ENCODE measurements at places on chromosomes 11 and 22.

- no peak for DNase-seq
These were observed 34.3 kb upstream of the ADORA2A start for GRCh38 chr22:24393012-24393559.

DNA sequence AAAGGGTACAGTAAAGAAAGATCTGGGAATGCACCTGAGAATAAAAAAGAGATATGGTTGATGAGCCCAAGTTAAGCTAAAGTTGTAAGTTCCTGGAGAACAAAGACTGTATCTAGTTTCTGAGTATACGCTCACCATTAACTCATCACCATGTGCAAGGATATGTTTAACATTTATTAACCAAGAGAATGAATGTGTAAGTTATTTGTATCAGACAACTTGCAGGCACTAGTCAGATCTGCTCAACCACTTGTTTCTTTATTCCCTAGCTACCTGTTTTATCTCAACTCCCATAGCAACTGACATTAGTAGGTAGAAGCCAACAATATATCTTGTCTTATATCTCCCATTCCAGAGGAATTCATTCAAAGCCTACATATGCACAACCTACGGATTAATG, 74.9 kb upstream of the KCNA4 start:
- no peak for DNase-seq

DNA sequence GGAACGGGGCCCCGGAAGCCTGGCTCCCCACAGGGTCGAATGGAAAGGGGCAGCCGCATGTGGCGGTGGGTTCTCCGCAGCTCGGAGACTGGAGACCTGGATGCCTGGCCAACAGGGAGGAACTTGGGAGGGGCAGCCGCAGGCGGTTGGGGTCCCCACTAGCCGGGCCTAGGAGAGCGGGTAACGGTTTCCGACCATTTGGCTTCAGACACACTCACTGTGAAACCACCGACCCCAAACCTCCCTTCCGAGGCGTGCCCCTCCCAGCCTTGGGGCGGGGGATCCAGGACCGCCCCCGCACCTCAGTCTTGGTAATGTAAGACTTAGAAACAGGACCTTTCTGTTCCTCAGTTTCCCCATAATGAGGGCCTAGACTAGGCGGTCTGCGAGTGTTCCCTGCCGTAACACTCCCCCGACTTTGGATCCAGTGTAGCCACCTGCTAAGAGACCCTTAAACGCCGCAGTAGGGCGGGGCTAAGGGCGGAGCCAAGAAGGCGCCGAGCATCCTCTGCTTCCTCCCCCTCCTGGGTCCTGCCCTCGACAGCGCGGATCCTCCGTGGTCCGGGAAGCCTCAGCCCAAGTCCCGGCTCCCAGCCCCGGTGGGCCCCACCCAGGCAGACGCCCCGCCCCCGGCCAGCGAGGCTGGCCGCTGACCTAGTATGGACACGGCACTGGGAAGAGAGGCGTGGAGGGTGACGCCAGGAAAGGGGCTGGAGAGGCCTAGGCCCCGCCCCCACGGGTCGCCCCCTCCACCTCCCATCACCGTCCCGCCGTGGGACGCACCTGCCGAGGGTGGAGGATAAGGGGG, 1.8 kb upstream of the RASGRP2 start:
- peak; percentile 77 for DNase-seq

- DNase-seq, result no peak
These were observed 52.6 kb downstream of the RDX start for GRCh38 chr11:110243791-110244190.

DNA sequence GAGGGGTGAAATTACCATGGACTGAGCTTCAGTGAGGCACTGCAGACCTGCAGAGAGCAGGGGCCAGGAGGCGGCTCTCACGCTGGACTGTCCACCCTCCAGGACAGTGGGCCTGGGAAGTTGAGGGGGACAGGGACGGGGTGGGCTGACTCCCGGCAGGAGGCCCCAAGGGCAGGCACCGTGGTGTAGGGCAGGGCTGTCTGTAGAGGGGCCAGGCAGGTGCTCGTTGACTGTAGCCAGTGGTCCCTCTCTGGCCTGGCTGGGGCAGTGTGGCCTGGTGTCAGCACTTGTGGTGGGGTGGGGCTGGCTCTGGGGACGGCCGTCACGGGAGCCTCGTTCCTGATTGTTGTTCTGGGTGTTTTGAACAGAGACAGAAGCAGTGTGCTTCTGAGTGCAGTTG, 46.4 kb downstream of the MUC6 start:
- no peak for DNase-seq

GRCh38 chr11:117189191-117189940, 9.8 kb upstream of the TAGLN start:
- DNase-seq, result no peak

GRCh38 chr11:75442161-75442885, 9.3 kb upstream of the KLHL35 start:
- no peak for DNase-seq

- DNase-seq, result peak; percentile 50
These were observed 368.6 kb downstream of the OPCML start for GRCh38 chr11:133163463-133164419.

DNA sequence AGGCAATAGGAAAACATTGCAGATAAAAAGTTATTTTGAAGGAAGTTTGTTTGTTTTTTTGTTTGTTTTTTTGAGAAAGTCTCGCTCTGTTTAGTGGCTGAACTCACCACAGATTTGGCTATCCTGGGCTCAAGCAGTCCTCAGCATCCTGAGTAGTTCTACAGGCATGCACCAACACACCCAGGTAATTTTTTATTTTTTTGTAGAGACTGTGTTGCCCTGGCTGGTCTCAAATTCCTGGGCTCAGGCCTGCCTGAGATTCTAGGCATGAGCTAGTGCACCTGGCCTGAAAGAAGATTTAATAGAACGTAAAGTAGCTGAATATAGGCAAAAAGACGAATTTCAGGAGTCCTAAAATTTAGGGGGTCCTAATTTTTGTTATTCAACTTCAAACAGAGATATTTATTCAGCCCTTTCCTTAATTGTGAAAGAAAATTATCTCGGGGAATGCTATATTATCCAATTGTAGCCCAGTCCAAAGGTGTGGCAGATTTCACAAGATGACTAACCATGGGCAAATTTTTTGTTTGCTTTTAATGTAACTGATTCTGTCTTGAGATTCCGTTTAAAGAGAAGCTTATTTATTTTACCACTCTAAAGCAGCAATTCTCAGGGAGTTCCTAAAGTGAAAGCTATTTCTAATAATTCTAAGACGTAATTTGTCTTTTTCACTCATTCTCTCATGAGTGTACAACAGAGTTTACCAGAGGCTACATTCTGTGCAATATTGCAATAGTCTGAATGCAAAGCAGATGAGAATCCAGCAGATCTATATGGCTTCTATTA, 940 bp downstream of the IL18 start:
- no peak for DNase-seq

- no peak for DNase-seq
These were observed 54.9 kb downstream of the MTNR1B start for GRCh38 chr11:93024369-93024768.

DNA sequence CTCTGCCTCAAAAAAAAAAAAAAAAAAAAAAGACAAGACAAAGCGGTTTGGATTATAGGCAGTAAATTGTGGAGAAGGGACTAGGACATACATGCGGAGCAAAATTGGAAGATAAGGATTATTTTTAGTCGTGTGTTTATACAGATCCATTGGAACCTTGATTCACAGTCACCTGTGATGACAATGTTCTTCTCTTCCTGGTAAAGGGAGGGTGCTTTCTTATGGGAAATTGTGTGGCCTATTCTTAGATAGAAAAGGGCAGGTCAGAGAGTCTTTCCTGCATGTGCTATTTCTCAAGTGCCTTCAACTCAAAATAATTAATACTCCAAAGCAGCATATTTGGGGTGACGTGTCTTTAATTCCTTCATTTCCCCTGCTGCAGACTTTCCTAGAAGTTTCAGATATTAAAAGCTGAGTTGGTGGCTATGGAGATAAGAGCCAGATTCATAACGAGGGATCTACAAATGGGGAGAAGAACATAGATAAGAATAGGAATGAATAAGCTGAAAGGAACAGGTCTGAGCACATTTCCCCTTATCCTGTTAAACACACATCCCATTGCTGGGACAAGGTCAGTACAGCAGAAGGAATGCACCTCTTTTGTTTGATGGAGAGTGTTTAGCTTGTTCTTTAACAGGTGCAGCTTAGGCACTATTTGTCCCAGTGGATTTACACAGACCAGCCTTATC, 22.5 kb downstream of the GSTT2B start:
- DNase-seq, result no peak

DNA sequence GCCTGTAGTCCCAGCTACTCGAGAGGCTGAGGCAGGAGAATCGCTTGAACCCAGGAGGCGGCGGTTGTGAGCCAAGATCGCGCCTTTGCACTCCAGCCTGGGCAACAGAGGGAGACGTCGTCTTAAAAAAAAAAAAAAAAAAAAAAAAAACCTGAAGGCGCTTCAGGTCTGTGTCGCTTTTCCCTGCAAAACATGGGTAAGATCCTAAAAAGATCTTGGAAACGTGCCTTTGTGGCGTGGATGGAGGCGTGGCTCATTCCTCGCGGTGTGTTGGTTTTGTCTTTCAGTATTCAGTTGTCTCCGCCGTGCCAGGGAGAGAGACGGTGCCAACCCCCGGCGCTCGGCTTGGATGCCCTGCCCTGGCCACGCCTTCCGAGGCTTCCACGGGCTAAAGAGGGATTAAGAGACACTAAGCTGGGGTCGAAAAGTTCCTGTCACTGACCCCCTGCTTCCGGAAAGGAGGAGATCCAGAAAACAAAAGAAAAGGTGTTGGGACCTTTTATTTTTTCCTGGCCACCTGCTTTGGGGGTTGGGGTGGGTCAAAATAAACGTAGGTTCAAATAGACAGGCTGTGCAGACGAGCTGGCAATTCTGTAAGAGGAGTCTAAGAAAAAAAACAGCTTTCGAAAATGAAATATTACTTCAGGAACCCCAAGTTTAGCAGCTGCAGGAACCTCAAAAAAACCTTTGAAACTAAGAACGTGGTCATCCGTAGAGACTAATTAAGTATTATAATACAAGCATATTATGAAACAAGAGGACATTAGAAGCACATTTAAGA, 1.1 kb upstream of the SLC35F2 start:
- no peak for DNase-seq

DNA sequence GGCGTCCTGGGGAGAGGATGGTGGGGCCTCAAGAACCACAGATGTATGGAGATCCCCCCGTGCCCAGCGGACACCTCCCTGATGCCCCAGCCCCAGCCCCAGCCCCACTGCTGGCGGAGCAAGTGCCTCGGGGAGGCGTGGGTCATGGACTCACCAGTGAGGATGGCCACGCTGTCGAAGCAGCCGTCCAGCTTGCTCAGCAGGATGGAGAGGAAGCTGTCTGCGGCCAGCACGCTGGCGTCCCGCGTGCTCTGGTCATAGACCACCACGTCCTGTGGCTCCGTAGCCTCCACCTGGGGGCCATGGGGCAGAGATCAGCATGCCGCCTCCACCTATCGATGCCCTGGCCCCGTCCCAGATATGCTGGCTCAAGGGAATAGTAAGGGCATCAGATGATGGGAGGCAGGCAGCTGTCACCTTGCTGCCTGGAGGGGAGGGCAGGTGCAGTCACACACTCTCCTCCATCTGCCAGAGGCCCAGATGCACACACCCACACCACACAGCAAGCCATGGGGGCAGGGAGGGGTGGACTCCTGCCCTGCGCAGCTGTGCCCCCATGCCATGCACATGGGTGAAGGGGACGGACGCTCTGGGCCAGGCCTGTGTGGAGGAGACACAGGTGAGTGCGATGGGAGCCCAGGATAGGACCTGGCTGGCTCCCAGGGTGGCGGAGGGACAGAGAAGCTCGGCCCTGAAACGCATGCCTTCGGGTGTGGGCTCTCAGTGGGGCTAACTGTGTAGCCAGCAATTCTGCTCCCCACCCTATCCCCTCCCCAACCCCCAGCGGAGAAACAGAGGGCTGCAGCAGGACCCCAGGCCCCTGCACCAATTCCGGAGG, 8.2 kb downstream of the DUSP8 start:
- DNase-seq, result no peak

- no peak for DNase-seq
These were observed 26.5 kb downstream of the ABTB2 start for GRCh38 chr11:34331329-34331728.

- DNase-seq, result no peak
These were observed 429.6 kb downstream of the BRD1 start for GRCh38 chr22:49398115-49398514.

- DNase-seq, result no peak
These were observed 104.8 kb upstream of the MTMR2 start for GRCh38 chr11:96028746-96029145.

DNA sequence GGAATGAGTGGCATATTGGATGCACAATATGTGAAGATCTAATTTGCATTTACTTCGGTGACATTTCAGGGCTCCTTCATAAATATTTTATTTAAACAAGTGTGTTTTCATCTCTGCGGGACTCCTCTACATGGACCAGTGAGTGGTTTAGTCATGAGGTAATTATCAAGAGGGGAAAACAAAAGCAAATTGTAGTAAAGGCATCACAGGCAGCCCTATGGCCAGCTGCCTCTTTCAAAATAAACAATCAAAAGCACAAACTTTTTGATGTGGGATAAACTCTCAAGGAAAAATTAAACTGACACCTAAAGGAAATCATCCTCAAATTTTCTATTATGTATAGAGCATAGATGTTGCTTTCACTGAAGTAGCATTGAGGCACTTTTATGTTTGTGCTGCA, 6.0 kb downstream of the SYT9 start:
- DNase-seq, result no peak

- DNase-seq, result no peak
These were observed 7.1 kb downstream of the GALR3 start for GRCh38 chr22:37830093-37830842.

DNA sequence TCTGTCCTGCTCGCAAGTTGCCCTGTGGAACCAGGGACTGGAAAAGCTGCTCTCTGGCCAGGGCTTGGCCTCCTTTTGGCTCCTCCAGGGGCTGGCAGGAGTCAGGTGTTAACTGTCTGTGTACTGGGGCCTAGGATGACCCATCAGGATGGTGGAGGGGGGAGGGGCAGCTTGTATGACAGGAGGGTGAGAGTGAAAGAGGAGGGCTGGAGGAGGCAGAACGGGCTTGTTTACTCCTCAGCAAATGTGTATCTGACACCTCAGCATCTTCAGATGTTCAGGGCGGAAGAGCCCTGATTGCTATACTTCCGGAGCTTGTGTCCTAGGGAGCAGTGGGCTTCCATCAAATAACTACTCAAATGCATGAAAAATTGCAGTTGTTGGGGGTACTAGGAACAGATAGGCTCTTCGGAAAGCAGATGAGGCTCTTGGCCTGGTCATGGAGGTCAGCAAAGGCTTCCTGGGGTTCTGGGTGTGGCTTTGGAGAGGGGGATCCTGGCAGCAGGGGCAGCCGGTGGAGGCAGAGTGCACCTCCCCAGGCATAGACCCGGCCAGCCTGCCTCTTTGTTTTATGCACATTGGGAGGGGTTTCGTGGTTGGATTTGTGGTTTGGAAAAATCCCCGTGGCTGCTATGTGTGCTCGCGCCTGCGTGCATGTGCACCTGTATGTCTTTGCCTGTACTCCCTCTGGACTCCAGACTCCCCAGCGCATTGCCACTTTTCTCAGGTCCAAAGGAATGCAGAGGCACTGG, 31.2 kb downstream of the CD82 start:
- peak; percentile 83 for DNase-seq

DNA sequence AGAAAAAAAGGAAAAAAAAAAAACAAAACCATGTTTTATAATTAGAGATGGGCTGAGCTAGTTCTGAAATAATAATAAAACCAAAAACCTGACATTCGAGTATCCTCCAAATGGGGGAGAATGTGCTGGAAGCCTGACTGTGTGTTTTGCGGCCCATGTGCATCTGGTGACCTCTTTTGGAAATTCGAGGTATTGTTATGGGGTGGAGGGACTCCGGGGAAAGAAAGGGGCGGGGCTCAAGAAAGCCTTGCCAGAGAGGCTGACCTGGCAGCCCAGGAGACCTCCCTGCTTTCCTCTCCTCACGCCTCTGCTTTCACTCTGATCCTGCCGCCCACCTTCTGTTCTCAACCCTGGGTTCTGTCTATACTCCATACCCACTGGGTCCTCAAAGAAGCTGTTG, 72.9 kb downstream of the CTTN start:
- peak; percentile 28 for DNase-seq

GRCh38 chr22:25488244-25489020, 76.0 kb upstream of the GRK3 start:
- no peak for DNase-seq

Data from Jurkat, Clone E6-1 (cell line).